Breast epithelium (tissue), 4 donors: ENCODE measurements at places on chromosomes 2 and 18.
A peak's percentile ranks its signal among the peaks of the same experiment; 100 is the strongest.

GRCh38 chr2:126808929-126809328, 89.8 kb upstream of the TEX51 start:
- no peaks in the 10 kb centered on the region for H3K36me3 ChIP-seq
- H3K27me3 ChIP-seq, result no peaks in the 10 kb centered on the region
- no peaks in the 10 kb centered on the region for H3K4me1 ChIP-seq
- no peak for DNase-seq
- H3K4me3 ChIP-seq, result no peak overlapping the region

DNA sequence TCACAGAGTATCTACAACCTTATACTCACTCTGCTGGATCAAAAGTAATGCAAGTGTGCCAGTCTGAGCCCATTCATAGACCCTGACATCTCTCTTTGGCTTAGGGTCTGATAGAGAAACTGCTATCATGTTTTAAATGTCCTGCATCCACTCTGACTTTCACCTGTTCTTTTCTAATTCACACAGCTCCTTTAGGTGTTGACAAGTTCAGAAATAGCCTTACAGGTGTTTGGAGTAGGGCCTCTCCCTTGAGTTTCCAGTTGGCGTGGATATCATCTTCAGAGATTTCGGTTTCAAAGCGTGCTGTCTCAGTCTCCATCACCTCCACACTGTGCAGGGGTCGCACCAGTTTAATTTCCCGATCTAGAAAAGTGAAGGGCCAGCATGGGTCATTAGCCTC, 150.3 kb downstream of the PLEKHA3 start:
- H3K27me3 ChIP-seq, result no peaks in the 10 kb centered on the region
- H3K27ac ChIP-seq, result no peak overlapping the region
- no peak for DNase-seq
- no peak overlapping the region for H3K4me3 ChIP-seq

DNA sequence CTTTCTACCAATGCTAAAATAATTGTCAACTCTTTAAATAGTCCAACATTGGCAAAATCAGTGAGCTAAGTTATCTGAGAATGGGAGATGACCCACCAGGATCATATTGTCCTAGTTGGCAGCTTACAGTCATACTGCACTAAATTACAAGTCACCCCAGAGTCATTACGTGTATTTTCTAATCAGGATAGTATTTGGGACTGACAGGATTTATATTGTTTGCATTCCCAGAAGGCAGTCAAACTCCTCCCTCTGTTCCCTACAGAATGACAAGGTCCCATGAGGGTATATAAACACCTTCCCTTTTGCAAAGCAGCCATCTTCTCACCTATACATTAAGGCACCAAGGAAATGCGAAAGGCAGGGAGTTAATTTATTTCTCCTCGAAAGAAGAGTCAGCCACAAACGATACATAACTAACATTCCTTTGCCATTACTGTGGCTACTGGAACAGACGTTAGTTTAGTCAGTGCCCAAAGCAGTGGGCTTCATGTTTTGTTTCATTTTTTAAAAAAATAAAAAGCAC, 125.3 kb downstream of the ANTXR1 start:
- peak overlapping the region; percentile 48 for H3K27ac ChIP-seq
- no peaks in the 10 kb centered on the region for H3K36me3 ChIP-seq
- no peaks in the 10 kb centered on the region for H3K27me3 ChIP-seq
- DNase-seq, result no peak

DNA sequence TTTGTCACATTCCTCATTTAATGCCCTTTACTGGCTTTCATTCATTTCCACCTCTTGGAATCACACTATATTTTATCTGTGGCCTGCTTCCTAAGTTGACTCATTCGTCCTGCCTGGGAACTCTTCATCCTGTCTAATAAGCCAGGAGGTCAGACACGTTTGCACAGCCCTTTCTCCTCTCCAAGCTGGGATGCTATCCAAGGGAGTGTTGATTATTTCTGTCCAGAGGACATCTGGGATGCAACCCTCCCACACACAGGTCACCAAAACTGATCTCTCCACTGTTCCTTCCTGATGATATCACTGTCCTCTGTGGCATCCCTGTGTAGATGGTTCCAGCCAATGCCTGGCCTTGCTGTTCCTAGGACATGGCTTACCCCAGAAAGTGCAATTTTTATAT, 79.8 kb upstream of the NOSTRIN start:
- no peaks in the 10 kb centered on the region for H3K4me1 ChIP-seq
- H3K27ac ChIP-seq, result no peak overlapping the region
- no peaks in the 10 kb centered on the region for H3K27me3 ChIP-seq
- no peak for DNase-seq

DNA sequence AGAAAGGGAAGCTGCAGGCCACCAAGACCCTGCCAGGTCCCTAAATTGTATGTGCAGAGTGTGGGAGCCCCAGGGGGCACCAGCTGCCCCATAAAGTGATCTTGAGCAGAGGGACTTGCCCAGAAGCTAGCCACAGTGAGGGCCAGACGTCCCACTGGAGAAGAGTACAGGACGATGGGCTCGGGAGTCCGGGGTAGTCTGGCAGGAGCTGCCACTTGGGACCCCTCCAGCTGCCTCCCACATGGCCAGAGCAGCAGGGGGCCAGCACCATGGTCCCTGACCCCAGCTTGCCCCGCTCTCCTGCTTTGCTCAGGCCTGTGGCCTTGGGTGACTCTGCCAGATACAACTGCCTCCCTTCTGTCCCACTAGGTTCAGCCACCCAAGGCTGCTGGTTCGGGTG, 11.7 kb upstream of the LOXHD1 start:
- no peaks in the 10 kb centered on the region for H3K4me1 ChIP-seq
- no peaks in the 10 kb centered on the region for H3K27me3 ChIP-seq
- no peak overlapping the region for H3K27ac ChIP-seq
- no peak for DNase-seq

DNA sequence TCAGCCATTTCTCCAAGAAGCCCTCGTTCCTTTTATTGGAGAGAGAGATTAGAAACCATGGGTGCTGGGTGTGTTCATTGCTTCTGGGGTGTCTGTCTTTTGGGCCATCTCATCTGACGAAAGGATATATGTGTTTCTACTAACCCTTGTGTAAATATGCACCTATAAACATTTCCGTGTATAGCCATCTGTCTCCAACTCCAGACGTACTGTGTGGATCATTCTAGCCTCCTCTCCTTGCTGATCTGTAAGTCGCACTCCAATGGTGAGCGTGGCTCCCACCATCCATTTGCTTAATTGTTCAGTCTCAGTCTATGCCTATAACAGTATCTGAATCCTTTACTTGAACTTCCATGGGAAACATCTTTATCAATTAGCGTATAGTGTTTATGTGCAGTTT, 1.8 kb downstream of the RBFA start:
- no peak overlapping the region for H3K27ac ChIP-seq
- peaks cover 3% of the 10 kb centered on the region for H3K4me1 ChIP-seq
- no peaks in the 10 kb centered on the region for H3K27me3 ChIP-seq
- H3K4me3 ChIP-seq, result no peak overlapping the region
- DNase-seq, result no peak

DNA sequence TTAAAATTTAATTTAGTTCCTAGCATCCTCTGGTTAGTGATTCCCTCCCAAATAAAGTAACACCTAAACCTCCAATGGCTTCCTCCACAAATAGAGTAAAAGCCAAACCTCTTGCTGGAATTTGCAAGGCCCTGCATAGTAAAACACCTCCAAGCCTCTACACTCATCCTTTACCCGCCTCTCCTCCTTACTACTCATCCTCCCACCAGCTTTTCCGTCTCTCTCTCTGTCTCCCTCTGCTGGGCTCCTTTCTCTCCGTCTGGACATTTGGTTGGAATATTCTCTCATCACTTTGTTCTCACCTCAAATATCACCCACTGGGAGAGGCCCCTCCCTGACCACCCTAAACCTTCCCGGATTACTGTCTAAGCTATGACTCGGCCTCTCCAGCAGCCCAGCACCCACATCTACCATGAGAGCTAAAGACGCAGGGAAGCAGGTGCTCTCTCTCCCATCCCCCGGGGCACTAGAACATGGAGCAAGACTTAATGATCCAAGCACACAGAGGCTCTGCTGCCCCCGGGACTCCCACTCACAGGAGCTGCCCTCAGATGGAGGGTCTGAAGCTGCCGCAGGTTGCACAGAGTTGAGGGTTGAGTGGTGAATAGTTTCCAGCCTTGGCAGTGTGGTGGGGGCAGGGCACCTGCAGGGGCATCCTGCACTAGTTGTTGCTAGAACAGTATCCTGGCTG, 167.2 kb downstream of the FBXO15 start:
- H3K27me3 ChIP-seq, result no peaks in the 10 kb centered on the region
- H3K4me3 ChIP-seq, result no peak overlapping the region
- H3K4me1 ChIP-seq, result no peaks in the 10 kb centered on the region
- DNase-seq, result no peak

- H3K27ac ChIP-seq, result no peak overlapping the region
- DNase-seq, result no peak
- H3K27me3 ChIP-seq, result no peaks in the 10 kb centered on the region
- no peak overlapping the region for H3K4me3 ChIP-seq
Observed at GRCh38 chr2:200158647-200159356, 147.7 kb upstream of the SPATS2L start.

GRCh38 chr18:77074431-77074830, 58.2 kb downstream of the MBP start:
- no peaks in the 10 kb centered on the region for H3K27me3 ChIP-seq
- H3K36me3 ChIP-seq, result no peaks in the 10 kb centered on the region
- no peak overlapping the region for H3K4me3 ChIP-seq
- H3K4me1 ChIP-seq, result no peaks in the 10 kb centered on the region
- DNase-seq, result no peak

- H3K4me1 ChIP-seq, result no peaks in the 10 kb centered on the region
- H3K4me3 ChIP-seq, result no peak overlapping the region
- no peaks in the 10 kb centered on the region for H3K27me3 ChIP-seq
- H3K36me3 ChIP-seq, result no peaks in the 10 kb centered on the region
Observed at GRCh38 chr2:178304333-178304732, 110.0 kb downstream of the OSBPL6 start.

DNA sequence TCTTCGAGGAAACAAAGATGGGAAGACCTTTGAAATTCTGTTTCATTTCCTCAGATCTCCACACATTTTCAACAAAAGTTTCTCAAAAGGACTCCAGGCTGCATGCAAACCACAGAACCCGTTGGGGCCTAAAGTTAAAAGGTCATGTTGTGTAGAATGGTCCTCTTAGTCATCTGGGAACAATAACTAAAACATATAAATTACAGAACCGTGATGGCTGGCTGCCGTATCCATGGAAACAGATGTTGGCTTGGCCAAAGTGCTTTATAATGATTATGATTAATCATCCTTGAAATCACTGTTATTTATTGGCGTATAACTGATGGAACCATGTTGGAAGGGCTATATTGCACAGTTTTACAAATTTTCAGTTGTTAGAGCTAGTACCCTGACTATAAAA, 182.8 kb upstream of the CRIM1 start:
- H3K36me3 ChIP-seq, result no peaks in the 10 kb centered on the region
- peak overlapping the region; percentile 10 for H3K27ac ChIP-seq
- H3K4me3 ChIP-seq, result no peak overlapping the region
- peaks cover 3% of the 10 kb centered on the region for H3K4me1 ChIP-seq
- no peaks in the 10 kb centered on the region for H3K27me3 ChIP-seq

- no peak overlapping the region for H3K27ac ChIP-seq
- H3K27me3 ChIP-seq, result no peaks in the 10 kb centered on the region
- H3K4me1 ChIP-seq, result no peaks in the 10 kb centered on the region
- DNase-seq, result no peak
Observed at GRCh38 chr2:78077633-78078032, 555.5 kb upstream of the LRRTM4 start.

DNA sequence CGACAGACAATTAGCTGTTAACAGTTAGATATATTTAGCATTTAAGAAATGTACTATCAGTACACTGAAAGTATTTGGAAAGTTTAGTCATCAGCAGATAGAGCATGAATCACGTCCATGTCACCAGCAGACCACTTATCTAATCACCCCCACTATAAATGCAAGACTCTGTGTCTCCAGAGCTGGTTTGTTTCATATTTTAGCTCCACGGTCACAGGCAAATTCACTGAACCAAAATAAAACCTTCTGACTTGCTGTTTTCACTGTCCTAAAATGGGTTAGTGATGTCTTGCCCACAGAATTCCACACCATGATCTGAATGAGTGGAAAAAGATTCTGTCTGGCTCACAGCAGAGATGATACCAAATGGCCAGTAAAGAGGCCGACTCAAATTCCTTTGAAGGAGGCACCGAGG, 64.9 kb downstream of the CDH2 start:
- H3K4me1 ChIP-seq, result no peaks in the 10 kb centered on the region
- H3K36me3 ChIP-seq, result no peaks in the 10 kb centered on the region
- H3K27ac ChIP-seq, result no peak overlapping the region

- H3K27me3 ChIP-seq, result no peaks in the 10 kb centered on the region
- no peak overlapping the region for H3K27ac ChIP-seq
- DNase-seq, result no peak
- no peak overlapping the region for H3K4me3 ChIP-seq
- H3K4me1 ChIP-seq, result no peaks in the 10 kb centered on the region
- H3K36me3 ChIP-seq, result no peaks in the 10 kb centered on the region
Observed at GRCh38 chr2:210591663-210592062, 35.3 kb downstream of the CPS1 start.

GRCh38 chr2:138421971-138422335, 79.6 kb upstream of the SPOPL start:
- no peaks in the 10 kb centered on the region for H3K27me3 ChIP-seq
- no peaks in the 10 kb centered on the region for H3K36me3 ChIP-seq
- no peaks in the 10 kb centered on the region for H3K4me1 ChIP-seq

GRCh38 chr2:45944074-45944473, 292.6 kb downstream of the PRKCE start:
- H3K27me3 ChIP-seq, result no peaks in the 10 kb centered on the region
- H3K36me3 ChIP-seq, result no peaks in the 10 kb centered on the region
- no peaks in the 10 kb centered on the region for H3K4me1 ChIP-seq
- DNase-seq, result no peak
- H3K4me3 ChIP-seq, result no peak overlapping the region
- no peak overlapping the region for H3K27ac ChIP-seq

DNA sequence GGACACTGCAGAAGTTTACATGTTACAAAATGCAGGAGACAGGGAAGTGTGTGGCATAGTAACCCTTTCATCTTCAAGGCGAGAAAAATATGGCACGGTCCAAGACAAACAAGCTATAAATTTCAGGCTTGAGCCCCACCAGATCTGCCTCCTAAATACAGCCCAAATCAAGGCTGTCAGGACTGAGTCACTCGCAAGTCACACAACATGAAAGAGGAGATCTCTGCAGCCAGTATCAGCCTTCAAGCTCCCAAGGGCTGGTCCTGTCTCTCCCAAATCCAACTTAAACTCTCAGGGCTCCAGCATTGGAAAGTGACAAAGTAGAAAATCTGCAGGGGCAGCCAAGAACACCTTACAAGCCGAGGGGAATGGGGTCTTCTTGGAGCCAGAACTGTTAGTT, 106.3 kb upstream of the GATA6 start:
- no peak overlapping the region for H3K4me3 ChIP-seq
- no peak overlapping the region for H3K27ac ChIP-seq
- no peaks in the 10 kb centered on the region for H3K27me3 ChIP-seq
- no peak for DNase-seq

- no peak overlapping the region for H3K27ac ChIP-seq
- H3K4me3 ChIP-seq, result no peak overlapping the region
- no peaks in the 10 kb centered on the region for H3K36me3 ChIP-seq
Observed at GRCh38 chr2:129113776-129114175, 795.1 kb upstream of the HS6ST1 start.

- DNase-seq, result no peak
- H3K4me1 ChIP-seq, result peaks cover 19% of the 10 kb centered on the region
- H3K27me3 ChIP-seq, result no peaks in the 10 kb centered on the region
Observed at GRCh38 chr2:177262092-177262491, 2.4 kb downstream of the NFE2L2 start.
